Activated T-helper 2 cell treated with anti-CD3 and anti-CD28 coated beads, Interferon-gamma antibody, Interleukin-2, Interleukin-4, amounts not matched to agents 10 μg/mL and 5 μg/mL and 100 μg/mL, durations not matched to agents 14 hours and 24 hours and 36 hours (primary cell): ENCODE measurements at places on chromosomes 16 and 17.

- peak; percentile 65 for DNase-seq
Observed at GRCh38 chr17:82882715-82883418, 43.0 kb upstream of the ZNF750 start.

GRCh38 chr17:48471817-48472410, 41.9 kb upstream of the SKAP1 start:
- DNase-seq, result no peak

- no peak for DNase-seq
Observed at GRCh38 chr17:27217631-27218030, 76.3 kb upstream of the WSB1 start.

DNA sequence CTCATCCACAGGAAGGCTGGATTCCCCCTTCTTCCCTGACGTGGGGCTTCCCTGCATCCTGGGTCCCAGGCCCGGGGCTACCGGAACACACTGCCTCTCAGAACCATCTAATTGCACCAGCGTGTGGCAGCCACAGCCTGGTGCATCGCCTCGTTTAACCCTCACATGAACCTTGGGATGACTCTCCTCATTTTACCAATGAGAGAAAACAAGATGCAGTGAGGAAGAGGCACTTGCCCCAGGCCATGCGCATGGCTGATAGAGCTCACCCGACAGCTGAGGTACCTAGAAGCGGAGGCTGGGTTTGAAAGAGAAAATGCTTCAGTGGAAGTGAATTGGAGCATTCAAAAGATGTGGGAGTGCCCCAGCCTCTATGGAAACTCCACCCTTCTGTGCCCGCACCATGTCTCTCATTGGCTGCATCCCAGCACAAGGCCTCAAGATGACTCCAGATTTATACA, 162.3 kb downstream of the KATNIP start:
- no peak for DNase-seq

DNA sequence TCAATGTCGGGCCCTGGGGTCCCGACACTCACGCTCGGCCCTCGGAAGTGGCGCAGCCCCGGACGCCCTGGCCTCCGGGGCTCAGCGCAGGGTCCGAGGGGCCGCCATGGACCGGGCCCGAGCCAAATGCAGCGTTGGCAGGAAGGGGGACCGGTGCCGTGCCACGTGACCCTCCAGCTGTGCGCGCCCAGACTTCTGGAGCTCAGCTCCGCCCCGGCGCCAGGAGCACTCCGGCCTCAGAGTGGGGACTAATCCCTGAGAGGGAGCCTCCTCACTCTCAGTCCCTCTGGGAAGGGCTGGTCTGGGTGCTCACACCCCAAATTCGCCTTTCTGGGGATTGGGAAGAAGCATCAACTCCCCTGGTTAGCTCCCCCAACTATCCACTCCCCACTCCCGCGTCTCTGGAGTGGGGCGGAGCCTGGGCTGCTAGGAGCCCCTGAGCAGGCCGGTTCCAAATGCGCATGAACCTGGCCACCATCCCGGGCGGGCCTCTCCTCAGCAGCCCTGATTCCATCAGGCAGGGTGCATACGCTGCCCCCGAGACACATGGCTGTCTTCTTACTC, at the start of gene B3GNT9:
TSS of gene B3GNT9 (minus strand) at position 166 of the 564 bp plus-strand sequence. CDS start 513 bp downstream, outside the sequence.
- DNase-seq, result no peak

GRCh38 chr16:1363501-1364041, 11.8 kb downstream of the GNPTG start:
- DNase-seq, result peak; percentile 59

- DNase-seq, result no peak
Observed at GRCh38 chr17:81252326-81252986, 13.3 kb downstream of the NDUFAF8 start.

DNA sequence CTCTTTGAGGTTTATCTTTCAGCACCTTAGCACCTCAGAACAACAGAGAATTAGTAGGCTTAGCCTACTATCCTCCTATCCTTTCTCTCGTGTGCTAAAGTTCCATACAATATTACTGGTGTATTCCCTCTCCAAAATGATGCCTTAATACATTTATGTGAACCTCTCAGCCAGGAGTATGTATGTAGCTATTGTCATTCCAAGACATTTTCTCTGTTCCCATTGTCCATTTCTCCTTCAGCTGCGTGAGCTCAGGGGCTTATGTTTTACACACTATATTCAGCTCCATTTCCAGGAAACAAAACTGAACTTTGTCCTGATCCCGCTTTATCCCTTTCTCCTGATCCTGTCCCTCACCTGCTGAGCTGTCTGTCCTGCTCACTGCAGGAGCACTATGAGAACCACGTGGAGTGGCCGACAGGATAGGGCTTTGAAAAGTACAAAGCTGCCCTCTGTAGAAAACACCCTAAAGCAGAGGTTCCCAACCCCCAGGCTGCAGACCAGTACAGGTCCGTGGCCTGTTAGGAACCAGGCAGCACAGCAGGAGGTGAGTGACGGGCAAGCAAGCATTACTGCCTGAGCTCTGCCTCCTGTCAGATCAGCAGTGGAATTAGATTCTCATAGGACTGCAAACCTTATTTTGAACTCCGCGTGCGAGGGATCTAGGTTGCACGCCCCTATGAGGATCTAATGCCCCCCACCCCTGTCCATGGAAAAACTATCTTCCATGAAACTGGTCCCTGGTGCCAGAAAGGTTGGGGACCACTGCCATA, 55.7 kb downstream of the CENPV start:
- no peak for DNase-seq

GRCh38 chr17:40562838-40563219, 2.4 kb downstream of the CCR7 start:
- peak; percentile 10 for DNase-seq

GRCh38 chr16:73536931-73537330, 489.0 kb upstream of the ZFHX3 start:
- no peak for DNase-seq

DNA sequence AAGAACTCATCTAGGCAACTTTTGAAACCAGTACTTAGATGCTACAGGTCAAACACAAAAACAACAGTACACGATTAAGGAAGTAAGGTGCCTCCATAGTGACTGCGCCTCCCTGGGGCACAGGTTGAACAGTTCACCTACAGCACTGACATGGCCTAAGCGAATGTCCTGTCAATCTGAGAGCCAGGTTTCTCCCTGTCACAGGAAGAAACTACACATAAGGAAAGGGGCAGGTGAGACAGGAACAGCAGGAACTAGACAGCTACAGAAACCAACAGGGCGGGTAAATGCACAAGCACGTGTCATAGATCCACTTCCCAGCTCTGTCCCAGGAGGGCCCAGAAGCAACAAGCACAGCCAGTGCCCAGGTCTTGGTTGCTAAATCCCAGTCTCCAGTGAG, 8.0 kb upstream of the ARHGDIA start:
- DNase-seq, result no peak

DNA sequence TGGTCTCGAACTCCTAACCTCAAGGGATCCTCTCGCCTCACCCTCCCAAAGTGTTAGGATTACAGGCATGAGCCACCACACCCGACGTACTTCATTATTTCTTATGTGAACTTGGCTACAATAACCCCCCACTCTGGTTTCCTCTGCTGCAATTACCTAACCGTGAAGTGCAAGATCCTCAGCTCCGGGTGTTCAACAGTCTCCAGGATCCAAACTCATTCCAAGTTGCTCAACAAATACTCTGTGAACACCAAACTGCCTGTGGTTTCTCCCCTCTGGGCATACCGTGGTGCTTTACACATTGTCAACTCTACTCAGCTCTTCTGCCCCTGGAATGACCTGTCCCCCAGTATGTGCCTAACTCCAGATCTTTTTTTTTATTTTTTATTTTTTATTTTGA, 6.8 kb upstream of the SULT1A1 start:
- no peak for DNase-seq

- DNase-seq, result no peak
Observed at GRCh38 chr17:65679165-65679845, 117.9 kb upstream of the AXIN2 start.

GRCh38 chr17:77153472-77153871, 12.7 kb downstream of the SEC14L1 start:
- no peak for DNase-seq

DNA sequence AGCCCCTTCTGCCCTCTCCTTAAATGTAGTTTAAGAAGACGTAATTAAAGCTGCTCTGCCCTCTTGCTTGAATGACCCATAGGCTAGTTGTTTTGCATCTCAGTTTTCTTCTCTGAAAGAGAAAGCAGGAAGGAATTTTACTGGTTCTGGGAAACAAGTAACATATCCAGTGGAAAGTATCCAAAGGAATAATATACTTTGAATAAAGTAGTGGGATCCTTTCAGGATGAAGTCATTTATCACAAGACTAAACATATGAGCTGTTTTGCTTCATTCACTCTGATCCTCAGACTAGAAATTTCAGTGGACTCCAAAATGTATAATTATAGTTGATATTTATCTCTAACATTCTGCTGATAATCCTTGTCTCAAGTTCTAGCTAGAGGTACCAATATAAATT, 1297.6 kb upstream of the GOT2 start:
- DNase-seq, result no peak

- no peak for DNase-seq
Observed at GRCh38 chr16:53968896-53969295, 264.9 kb downstream of the FTO start.

- DNase-seq, result no peak
Observed at GRCh38 chr17:38663964-38664644, 10.7 kb downstream of the EPOP start.

DNA sequence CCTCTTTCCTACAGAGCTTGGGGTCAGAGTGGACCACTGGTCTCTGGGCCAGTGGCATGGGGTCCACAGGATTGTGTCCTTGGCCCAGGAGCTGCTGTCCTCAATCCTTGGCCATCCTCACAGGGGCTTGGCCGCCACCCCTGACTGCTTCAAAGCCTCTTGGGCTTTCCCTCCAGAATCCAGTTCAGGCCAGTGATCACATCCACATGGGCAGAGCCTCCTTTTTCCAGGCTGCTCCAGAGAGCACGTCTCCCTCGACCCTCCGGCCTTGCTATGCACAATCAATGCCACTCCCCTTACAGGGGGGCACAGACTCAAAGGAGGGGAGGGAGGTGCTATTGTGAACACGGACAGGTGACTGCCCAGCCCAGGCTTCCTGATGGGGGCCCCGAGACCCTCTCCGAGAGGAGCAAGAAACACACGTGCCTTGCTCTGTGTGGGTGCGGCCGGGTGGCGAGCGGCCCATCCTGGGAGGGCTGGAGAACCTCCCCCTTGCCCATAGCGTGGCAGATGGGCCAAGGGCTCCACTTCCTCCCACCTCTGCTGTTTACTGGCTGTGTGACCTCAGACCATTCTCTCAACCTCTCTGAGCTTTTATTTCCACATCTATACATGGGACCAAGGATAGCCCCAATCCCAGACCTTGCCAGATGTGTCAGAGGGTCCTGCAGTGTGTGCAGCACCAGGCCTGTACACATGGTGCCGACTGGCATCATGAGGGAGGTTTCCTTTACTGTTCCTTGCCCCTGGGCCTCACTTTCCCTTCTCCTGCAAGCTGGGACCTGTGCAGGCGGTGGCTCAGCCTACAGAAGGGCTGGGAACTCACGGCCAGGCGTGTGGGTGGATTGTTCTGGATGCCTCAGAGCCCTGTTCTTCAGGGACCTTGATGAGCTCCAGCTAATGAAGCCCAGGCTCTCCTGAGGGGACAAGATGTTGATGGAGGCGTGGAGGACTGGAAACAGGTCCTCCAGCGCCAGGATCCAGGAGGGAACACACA, 229.0 kb upstream of the GSE1 start:
- DNase-seq, result no peak

DNA sequence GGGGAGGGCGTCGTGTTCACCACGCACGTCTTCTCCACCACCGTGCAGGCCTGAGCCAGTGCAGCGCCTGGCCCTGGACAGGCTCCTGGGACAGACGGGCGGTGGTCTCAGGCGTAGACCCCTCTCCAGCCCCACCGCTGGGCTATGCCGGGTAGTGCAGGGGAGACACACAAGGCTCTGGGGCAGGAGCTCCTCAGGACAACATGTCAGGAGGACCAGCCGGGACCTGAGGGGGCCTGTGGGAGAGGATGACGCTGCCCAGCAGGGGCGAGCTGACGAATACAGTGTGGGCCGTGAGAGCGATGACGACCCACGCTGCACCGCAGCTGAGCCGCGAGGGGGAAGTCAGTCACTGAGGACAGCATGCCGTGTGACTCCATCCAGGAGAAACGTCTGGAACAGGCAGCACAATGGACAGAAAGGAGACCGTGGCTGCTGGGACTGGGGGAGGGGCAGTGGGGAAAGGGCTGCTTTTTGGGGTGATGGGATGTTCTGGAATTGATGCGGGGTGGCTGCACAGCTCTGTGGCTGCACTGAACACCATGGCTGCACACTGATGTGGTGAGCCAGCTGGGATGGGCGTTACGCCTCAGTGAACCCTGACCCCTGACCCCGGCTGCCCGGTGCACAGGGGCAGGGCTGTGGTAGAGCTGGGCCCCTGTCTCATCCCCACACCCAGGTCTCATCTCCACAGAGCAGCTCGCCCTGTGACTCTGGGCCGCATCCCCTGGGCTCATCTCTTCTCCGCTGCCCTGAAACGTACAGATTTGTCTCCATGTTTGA, 20.2 kb downstream of the DNASE1 start:
- no peak for DNase-seq

DNA sequence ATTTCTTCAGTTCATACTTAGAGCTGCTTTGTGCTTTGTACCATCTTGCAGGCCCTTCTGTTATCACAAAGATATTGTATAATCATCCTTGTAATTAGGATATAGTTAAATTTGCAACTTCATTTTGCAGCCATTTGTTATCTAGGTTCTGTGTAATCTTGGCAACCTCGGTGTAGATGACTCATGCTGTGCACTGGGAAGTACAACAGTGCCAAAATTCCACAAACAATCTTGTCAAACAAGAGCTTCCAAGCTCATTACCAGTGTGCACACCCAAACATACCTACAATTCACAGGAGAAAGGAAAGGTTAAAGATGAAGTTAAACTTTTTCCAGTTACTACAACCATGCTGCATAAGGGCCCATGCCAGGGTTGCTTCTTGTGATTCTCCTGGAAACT, 1231.8 kb downstream of the CDH11 start:
- DNase-seq, result no peak
